Right renal pelvis (tissue), 4 donors: ENCODE measurements at places on chromosomes 12 and 14. TPM values are rescaled to one million over a fixed set of nuclear protein-coding genes. Genes with fewer than 3 reads are reported as not detected.

The ARF6 gene
- 102 TPM for polyA plus RNA-seq

The APOF gene
- not detected for polyA plus RNA-seq

The NELL2 gene
- 12.2 TPM for polyA plus RNA-seq

The ERP27 gene
- polyA plus RNA-seq: 31.3 TPM

The FGD6 gene
- polyA plus RNA-seq: 11.8 TPM

The CLEC6A gene
- 0.08 TPM for polyA plus RNA-seq

The SLC17A8 gene
- 0.50 TPM for polyA plus RNA-seq

The RNASE7 gene
- 0.71 TPM for polyA plus RNA-seq

The DTX1 gene
- 15.1 TPM for polyA plus RNA-seq

The ISM2 gene
- polyA plus RNA-seq: 2.7 TPM

The KLHDC1 gene
- 6.6 TPM for polyA plus RNA-seq

The HSPB8 gene
- polyA plus RNA-seq: 7.5 TPM

The SDR9C7 gene
- 0.11 TPM for polyA plus RNA-seq

The AJUBA gene
- 72.6 TPM for polyA plus RNA-seq

The CISTR gene
- not detected for polyA plus RNA-seq

The LIMA1 gene
- polyA plus RNA-seq: 93.5 TPM

The KCNJ8 gene
- 20.4 TPM for polyA plus RNA-seq

The ADAM21 gene
- 0.43 TPM for polyA plus RNA-seq

The TRPV4 gene
- 12.4 TPM for polyA plus RNA-seq

The P2RX2 gene
- polyA plus RNA-seq: 0.77 TPM

The SCN8A gene
- polyA plus RNA-seq: 1.3 TPM

The SLC7A8 gene
- 94.3 TPM for polyA plus RNA-seq

The LGMN gene
- polyA plus RNA-seq: 128 TPM

The INHBC gene
- polyA plus RNA-seq: 0.15 TPM

The CCDC175 gene
- polyA plus RNA-seq: 0.59 TPM

The ETFRF1 gene
- polyA plus RNA-seq: 51.3 TPM

The SMCO2 gene
- polyA plus RNA-seq: 0.38 TPM

The CPM gene
- 27.6 TPM for polyA plus RNA-seq

The ASIC1 gene
- polyA plus RNA-seq: 4.6 TPM

The RECQL gene
- 34.2 TPM for polyA plus RNA-seq

The RPS6KL1 gene
- polyA plus RNA-seq: 1.7 TPM

The CCDC196 gene
- polyA plus RNA-seq: 0.14 TPM

The CPNE6 gene
- polyA plus RNA-seq: not detected

The KRT73 gene
- not detected for polyA plus RNA-seq

The ATF1 gene
- 44.0 TPM for polyA plus RNA-seq

The EPYC gene
- polyA plus RNA-seq: not detected

The PRPH gene
- not detected for polyA plus RNA-seq

The MUCL1 gene
- polyA plus RNA-seq: not detected

The PRB4 gene
- not detected for polyA plus RNA-seq

The DIO2 gene
- polyA plus RNA-seq: 0.36 TPM

The BAZ1A gene
- polyA plus RNA-seq: 23.8 TPM

The NOS1 gene
- 0.71 TPM for polyA plus RNA-seq
